Pons (tissue), 1 donor: ENCODE measurements at places on chromosomes 3 and 15.

GRCh38 chr15:85419161-85419560, 38.8 kb downstream of the AKAP13 start:
- no peak for DNase-seq

DNA sequence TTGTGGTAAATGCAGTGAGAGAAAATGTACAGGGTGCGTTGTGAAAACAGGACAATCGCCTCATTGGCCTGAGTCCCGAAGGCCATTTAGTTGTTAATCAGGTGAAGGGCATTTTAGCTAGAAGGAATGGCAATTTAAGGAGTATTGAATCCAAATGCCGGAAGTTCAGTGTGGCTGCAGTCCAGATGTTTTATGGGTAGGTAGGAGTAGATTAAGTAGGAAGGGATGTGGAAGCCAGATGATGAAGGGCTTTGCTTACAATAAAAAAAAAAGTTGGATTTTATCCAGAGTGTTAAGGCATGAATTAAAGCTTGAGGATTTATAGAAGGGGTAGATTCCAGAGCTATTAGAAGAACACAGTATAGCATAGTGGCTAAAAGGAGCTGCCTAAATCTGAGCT, 572.7 kb downstream of the NLGN1 start:
- DNase-seq: no peak

- no peak for DNase-seq
Measured at GRCh38 chr3:155835341-155836071, 18.7 kb downstream of the SLC33A1 start.

DNA sequence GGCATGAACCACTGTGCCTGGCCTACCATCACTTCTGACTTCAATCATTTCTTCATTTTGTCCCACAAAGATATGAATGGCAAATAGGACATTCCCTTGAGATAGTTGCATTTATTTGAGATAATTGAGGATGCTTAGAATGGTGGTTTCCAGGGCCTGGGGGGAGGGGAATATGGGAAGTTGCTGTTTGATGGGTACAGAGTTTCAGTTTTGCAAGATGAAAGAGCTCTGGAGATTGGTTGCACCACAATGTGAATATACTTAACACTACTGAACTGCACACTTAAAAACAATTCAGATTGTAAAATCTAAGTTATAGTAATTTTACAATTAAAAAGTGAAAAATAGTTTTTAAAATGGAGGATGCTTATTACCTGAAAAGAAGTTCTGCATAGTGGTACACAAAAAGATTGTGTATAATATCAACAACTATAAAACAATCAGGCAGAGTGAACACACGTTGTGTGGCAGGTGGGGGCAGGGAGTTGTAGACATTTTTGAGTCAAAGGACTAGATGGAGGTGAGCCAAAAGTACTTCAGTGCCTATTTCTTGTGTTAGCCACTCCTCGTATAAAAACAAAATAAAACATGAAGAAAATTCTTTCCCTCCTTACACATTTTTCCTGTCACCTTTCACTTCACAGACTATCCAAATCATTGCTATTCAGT, 18.5 kb upstream of the RIOX2 start:
- no peak for DNase-seq

DNA sequence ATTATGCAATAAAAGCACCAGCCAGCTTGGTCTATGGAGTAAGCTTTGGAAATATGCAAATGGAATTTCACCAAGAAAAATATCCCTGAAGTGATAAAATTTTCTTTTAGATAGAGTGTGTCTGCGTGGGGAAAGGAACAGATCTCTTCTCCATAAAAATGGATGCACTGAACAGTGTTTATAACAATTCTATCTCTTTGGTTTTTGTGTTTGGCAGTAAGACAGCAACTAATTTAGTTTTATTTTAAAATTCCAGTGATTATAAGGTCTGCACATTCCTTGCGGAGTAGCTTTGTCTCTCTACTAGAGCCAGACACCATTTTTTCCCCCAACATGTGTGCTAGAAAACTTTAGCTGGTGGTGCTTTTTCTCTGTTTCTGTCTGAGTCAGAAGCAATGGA, 712.4 kb downstream of the GRM7 start:
- no peak for DNase-seq

- DNase-seq: no peak
Measured at GRCh38 chr3:31105011-31105410, 210.6 kb upstream of the GADL1 start.

DNA sequence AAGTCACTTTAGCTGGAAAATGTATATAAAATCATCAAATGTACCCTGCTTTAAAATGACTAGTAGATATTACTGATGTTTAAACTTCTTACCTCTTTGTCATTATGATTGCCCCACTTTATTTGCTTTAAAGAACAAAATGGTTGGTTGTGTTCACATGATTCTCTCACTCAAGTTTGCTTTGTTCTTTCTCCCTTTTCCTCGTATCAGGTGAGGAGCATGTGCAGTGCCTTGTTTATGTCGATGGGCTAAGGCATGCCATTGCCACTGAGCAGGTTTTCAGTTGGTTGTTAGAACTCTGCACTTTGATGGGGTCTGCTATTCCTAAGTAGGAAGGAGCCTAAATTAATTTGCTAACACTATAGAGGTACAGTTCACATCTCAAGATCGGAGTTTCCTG, 5.3 kb downstream of the MAP2K5 start:
- DNase-seq: no peak

DNA sequence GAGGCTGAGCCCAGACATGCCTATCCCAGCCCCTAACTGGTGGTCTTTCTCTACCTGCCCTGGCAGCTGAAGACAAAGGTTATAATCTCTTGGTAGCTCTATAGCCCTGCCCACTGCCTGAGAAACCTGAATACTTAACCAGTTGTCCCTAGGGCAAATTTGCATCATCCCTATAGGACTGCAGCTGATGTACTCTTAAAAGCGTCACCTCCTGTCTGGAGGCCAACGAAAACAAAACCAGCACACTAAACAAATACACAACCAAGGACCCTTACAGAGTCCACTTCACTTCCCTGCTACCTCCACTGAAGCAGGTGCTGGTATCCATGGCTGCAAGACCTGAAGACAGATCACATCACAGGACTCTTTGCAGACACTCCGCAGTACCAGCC, 98.0 kb downstream of the KCNAB1 start:
- no peak for DNase-seq

GRCh38 chr15:61715082-61715481, 345.2 kb downstream of the VPS13C start:
- no peak for DNase-seq

- DNase-seq: no peak
Measured at GRCh38 chr3:33119891-33120290, 6.1 kb downstream of the CRTAP start.

- no peak for DNase-seq
Measured at GRCh38 chr15:69892351-69892750, 205.4 kb downstream of the TLE3 start.

DNA sequence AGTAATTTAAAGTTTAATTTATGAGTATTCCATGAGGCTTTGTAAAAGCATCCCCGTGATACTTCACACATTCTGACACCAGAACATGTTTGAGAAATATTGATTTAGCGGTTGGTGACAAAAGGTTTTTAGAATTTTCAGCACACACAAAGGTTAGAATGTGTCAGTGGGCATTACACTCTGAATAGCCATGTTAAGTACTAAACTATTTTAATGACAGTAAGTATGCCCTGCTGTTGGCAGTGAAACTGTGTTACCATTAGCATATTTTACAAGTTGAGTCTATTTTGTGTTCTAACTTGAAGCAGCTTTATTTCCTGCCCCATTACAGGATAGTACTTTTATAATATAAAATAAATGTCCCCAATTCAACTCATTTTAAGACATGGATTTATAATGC, 66.5 kb downstream of the ADAMTSL3 start:
- DNase-seq: peak; percentile 11

- no peak for DNase-seq
Measured at GRCh38 chr3:184097556-184097955, 692 bp downstream of the HTR3E start.

GRCh38 chr3:195755791-195756676, 35.3 kb downstream of the MUC20 start:
- DNase-seq: no peak

DNA sequence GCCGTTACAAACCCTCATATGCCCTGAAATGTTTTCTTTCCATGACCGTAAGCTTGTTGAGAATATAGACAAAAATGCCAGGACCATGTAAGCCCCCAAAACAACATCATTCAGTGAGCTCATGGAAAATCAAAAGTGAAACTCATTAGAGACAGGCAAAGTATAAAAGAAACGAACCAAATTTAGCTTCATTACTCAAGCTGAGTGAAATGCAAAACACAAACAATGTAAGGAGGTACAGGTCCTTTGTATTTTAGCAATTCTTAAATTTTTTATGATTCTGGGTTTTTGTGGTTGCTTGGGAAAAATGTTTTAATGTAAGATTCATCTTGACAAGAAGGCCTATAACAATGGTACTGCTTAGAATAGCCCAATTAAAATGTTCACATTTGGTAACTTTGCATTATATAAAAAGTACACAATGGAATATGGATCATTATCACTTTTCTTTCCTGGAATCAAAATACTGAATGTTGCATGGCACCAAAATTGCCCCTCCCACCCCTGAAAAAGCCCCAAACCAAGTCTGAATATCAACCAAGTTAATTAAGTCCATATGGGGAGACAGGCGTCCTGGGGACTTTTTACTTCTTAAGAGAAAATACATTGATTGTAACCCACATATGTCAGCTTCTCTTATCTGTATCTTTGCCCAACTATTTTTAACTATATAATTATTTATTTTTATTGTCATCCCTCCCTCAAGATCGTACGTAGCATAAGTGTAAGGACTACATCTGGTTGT, 247.7 kb upstream of the CDIN1 start:
- no peak for DNase-seq

- peak; percentile 9 for DNase-seq
Measured at GRCh38 chr3:159593927-159594605, 394.6 kb upstream of the IL12A start.

GRCh38 chr3:128551867-128552266, 58.9 kb upstream of the GATA2 start:
- no peak for DNase-seq

- DNase-seq: no peak
Measured at GRCh38 chr3:34357461-34357860, 559.0 kb downstream of the PDCD6IP start.

DNA sequence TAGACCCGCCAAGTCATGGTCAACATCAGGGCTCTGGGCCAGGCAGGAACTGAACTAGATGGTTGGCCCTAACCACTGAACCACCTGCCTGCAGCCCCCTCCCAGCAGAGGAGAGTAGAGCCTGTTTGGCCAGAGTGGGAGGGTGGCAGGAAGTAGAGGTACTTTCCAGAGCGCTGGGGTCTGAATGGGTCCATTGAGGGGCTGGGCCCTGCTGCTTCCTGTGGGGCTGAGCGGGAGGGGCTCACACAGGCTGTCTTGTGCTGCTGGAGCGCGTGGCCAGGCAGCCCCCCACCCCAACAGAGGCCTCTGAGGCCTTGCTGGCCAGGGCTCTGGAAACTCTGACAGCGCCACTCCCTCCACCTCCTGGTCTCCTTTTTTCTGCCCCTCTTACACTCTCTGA, 17.4 kb downstream of the CSPG4 start:
- no peak for DNase-seq

GRCh38 chr3:81308306-81308705, 453.1 kb downstream of the GBE1 start:
- no peak for DNase-seq

DNA sequence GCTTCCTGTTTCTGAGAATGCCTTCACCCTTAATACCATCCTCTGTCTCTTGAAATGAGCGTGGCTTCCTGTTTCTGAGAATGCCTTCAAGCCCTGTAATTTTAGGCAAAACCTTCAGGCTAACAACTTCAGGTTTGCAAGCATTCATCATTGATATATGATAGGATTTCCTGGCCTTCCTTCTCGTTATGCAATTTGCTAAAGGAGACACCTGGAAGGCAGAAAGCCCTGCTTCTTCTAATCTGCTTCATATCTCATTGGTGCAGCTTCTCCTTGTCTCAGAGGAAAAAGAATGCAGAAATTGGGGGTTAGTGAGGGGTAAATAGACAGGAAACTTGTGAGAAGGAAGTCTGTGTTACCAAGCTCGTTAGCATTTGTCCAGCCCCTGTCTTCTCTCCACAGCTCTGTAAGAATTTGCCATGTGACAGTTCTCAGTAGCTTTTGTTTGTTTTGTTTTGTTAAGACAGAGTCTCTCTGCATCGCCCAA, 7.3 kb downstream of the ARL6IP5 start:
- peak; percentile 96 for DNase-seq

DNA sequence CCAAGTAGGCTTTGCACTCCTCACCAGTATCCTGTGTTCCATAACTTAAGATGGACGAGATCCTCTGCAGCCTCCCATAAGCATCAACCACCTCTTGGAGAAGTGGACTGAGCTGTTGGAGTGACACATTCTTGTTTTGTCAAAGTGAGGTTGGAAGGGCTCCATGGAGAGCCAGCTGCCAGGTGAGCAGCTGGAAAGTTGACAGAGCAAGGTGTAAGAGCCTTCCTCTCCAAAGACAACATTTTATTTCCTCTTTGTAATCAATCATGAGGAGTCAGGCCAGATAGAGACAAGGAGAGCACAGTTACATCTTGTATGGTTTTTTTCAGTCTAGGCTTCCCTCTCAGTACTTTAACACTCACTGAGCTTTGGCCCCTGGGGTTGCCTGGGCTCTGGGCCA, 5.1 kb downstream of the ABI3BP start:
- no peak for DNase-seq

- no peak for DNase-seq
Measured at GRCh38 chr3:94095111-94095510, 32.2 kb downstream of the NSUN3 start.

- no peak for DNase-seq
Measured at GRCh38 chr3:6180171-6180570, 680.7 kb upstream of the GRM7 start.
